ENCODE measurements at places on chromosomes 1 and 21.

- no peaks in the 10 kb centered on the region for H3K27me3 ChIP-seq
- H3K4me1 ChIP-seq = peaks cover 3% of the 10 kb centered on the region
- peaks cover 67% of the 10 kb centered on the region for H3K36me3 ChIP-seq
- DNase-seq = no peak
Measured at GRCh38 chr1:12384836-12385456, 155.1 kb downstream of the VPS13D start.

DNA sequence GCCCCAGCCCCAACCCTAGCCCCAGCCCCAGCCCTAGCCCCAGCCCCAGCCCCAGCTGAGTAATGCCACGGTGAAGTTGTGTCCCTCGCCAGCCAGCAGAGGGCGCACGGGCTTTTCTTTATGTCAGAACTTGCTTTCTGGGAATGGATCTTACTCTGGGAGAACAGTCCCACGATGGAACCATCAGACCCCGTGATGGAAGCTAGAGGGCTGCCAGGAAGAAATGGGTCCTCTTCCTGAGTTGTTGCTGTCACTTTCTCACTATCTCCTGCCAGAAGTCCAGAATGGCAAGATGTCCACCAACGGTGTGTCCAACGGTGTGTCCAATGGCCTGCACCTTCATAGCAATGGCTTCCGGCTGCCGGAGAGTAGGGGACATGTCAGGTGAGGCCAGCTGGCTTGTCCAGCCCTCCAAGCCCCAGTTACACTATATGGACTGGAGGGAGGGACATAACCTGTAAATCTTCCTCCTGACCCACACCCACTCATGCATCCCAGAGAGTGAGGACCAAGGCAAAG, 25.1 kb upstream of the TMEM222 start:
- peaks cover 66% of the 10 kb centered on the region for H3K36me3 ChIP-seq
- no peak overlapping the region for H3K4me3 ChIP-seq
- peak; percentile 57 for DNase-seq
- H3K27me3 ChIP-seq = no peaks in the 10 kb centered on the region

DNA sequence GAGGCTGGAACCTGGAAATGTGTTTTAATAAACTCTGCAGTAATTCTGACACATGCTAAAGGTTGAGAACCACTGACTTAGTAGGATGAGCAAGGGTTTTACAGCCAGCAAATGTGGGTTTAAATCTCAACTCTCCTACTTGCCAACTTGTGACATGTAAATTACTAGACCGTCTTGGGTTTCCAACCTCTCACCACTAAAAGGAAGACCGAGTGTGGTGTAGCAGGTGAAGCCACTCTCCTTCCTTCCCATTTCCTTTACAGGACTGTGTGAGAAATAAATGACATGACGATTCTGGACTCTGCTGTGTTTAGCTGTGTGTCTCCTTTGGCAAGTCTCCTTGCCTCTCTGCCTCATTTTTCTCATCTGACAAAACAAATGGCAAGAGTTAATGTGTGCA, 49.5 kb upstream of the DNAJC6 start:
- H3K27me3 ChIP-seq = no peaks in the 10 kb centered on the region
- no peak overlapping the region for H3K27ac ChIP-seq
- DNase-seq = no peak
- no peaks in the 10 kb centered on the region for H3K36me3 ChIP-seq
- H3K4me1 ChIP-seq = no peaks in the 10 kb centered on the region
- no peak overlapping the region for H3K4me3 ChIP-seq

DNA sequence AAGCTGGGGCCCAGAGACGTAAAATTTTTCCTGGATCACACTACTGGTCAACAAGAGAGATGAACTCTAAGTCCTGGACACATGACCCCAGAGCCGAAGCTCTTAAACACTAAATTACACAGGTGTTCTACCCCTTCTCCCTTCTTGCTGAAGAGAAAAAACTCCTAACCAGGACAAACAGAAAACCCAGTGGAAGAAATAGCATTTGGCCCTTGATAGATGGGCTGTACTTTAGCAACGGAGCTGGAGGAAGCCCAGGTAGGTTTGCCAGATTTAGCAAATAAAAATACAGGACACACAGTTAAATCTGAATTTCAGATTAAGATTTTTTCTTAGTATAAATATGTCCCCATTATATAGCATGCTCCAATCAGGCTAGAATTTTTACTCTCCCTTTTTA, 72.7 kb downstream of the DIRAS3 start:
- no peak overlapping the region for H3K4me3 ChIP-seq
- H3K27me3 ChIP-seq = no peaks in the 10 kb centered on the region
- DNase-seq = no peak
- H3K36me3 ChIP-seq = no peaks in the 10 kb centered on the region
- no peak overlapping the region for H3K27ac ChIP-seq
- H3K4me1 ChIP-seq = no peaks in the 10 kb centered on the region

DNA sequence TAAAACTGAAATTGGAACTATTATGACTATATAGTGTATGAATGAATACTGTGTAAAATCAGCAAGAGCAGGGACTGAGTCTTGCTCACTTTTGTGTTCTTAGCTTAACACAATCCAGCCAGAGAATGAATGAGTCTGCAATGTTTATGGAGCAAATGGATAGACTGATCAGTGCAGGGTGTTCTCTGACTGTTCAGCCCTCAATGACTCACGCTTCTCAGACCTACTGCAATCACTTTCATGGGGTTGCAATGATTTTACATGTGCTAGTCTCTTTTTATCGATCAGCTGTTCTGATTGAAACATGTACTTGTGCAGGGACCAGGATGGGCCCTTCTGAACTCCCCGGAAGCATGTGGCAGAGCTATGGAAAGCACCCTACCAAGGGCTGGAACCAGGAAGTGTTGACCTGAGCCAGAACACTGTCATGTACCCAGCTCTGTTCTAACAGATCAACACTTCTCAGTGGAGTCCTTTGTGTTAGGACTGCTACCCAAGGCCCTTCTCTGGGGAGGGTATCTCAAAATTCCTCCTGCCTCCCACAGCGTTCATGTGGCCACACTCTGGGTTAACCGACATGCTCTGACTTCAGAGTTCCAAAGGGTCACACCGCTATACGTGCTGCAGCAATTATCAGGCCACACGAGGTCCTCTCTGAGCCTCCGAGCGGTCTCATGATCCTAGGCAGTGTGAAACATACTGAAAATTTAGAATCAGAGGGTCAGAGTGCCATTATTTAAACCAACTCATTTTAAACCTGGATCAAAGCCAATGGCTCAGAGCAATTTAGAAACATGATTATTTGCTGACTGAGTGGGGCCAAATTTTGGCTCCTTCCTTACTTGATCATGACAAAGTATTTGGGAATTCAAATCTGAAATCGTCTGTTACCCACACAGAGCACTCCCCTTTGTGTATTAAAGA, 35.2 kb downstream of the GRIK1 start:
- H3K27me3 ChIP-seq = no peaks in the 10 kb centered on the region
- no peaks in the 10 kb centered on the region for H3K4me1 ChIP-seq
- DNase-seq = no peak
- H3K27ac ChIP-seq = no peak overlapping the region
- H3K36me3 ChIP-seq = no peaks in the 10 kb centered on the region

DNA sequence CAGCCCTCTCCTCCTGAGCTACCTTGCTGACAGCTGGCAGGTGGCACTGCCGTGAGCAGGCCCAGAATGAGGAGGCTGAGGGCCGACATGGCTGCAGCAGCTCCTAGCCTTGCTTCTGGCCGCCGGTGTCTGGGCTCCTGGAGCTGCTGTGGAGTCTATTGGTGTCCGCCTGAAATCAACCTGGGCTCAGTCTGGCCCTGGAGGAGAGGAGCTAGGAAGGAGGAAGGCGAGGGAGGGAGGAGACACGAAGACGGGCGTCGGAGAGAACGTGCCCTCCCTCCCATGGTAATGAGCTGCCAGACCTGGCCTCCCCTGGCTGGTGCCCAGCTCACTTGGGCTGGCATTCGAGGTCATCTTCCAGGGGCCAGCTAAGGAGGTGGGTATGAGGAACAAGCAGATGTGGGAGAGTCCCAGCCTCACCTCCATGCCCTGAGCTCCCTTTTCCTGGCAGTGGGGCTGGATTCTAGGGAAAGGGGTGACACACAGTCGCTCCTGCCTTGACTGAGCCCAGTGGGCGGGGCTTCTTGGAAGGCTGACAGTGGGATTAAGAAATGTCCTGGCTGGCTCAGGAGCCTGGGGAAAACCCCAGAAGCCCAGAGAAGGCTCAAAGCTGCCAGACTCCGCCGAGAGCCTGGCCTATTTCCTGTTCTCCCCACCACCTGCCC, at the start of gene PDZK1IP1:
PDZK1IP1 (minus strand) TSS at position 193 of the 665 bp plus-strand sequence; CDS start at position 89, 104 bp downstream.
- peaks cover 6% of the 10 kb centered on the region for H3K4me1 ChIP-seq
- H3K27ac ChIP-seq = peak within 1 kb of the TSS; percentile 83
- peak within 1 kb of the TSS; percentile 2 for H3K4me3 ChIP-seq
- H3K36me3 ChIP-seq = no peaks in the 10 kb centered on the region

DNA sequence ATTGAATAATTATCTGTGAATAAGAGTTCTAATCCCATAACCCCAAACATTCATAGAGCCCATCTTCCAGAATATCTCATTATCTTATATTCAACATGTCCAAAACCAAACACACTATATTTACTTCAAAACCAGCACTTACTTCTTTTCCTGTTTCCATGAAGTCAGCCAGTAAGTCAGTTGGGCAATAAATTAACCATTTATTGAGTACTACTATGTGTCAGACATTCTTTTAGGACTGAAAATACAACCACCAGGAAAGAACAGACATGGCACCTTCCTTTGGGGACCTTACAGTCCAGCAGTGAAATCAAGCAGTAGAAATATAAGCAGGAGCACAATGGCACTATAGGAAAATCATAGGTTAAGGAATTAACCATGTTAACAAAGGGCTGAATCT, 8.8 kb downstream of the AK5 start:
- H3K36me3 ChIP-seq = no peaks in the 10 kb centered on the region
- no peak for DNase-seq
- H3K27ac ChIP-seq = no peak overlapping the region
- H3K4me1 ChIP-seq = no peaks in the 10 kb centered on the region

DNA sequence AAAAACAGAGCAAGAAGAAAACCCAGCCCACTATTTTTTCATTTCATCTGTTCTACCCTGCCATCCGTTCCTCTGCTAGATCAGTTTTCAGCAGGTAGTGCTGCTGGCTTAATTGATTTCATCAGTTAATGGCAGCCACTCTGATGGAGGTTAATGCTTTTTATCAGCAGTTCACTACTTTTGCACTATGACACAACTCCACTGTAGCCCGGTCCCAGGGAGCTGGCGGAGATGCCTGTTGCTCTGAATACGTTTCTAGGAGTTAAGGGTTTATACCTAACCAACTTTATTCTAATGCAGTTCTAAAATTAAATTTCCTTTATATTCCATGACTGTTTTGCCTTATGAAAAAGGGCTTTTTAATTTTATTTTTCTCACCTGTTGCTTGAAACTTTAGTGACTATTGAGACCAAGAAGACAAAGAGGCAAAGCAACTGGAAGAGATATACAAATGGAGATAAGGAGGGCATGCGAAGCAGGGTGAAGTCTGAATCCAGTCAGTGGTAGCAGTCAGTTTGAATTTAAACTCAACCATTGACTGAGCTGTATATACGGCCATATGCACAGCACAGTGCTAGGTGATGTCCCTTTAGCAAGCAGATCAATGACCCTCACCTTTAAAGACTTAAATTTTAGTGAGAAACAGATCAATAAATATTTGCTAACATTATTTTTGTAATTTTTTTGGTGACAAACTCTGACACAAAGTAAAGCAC, 477.9 kb downstream of the LMO4 start:
- H3K4me3 ChIP-seq = peak overlapping the region; percentile 21
- no peaks in the 10 kb centered on the region for H3K27me3 ChIP-seq
- H3K4me1 ChIP-seq = no peaks in the 10 kb centered on the region
- H3K27ac ChIP-seq = peak overlapping the region; percentile 45
- no peak for DNase-seq

GRCh38 chr1:202162418-202163280, 2.2 kb upstream of the PTPN7 start:
- no peaks in the 10 kb centered on the region for H3K4me1 ChIP-seq
- H3K27ac ChIP-seq = no peak overlapping the region
- H3K27me3 ChIP-seq = no peaks in the 10 kb centered on the region
- DNase-seq = no peak
- H3K4me3 ChIP-seq = no peak overlapping the region
- no peaks in the 10 kb centered on the region for H3K36me3 ChIP-seq

GRCh38 chr1:31413405-31414001, 490 bp downstream of the SERINC2 start:
- peak overlapping the region; percentile 55 for H3K4me3 ChIP-seq
- no peaks in the 10 kb centered on the region for H3K36me3 ChIP-seq
- H3K4me1 ChIP-seq = no peaks in the 10 kb centered on the region
- no peaks in the 10 kb centered on the region for H3K27me3 ChIP-seq

DNA sequence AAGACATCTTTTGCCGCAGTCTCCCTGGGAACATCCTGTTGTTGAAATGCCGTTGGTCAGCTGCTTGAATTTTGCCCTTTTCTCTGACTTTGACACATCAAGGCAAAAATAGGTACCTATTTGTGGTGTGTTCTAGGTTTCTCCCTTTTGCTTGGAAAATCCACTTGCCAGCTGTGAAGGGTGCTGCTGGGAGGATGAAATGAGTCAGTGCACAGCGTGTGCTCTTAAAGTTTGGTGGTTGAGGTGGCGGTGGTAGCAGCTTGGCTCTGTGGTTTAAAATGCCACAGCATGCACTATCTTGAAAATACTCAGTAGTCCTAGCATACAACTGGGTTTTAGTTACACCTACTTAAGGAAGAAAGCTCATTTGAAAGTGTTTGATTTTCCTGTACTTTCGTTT, 183.8 kb downstream of the DHRS3 start:
- peaks cover 8% of the 10 kb centered on the region for H3K36me3 ChIP-seq
- peak overlapping the region; percentile 83 for H3K27ac ChIP-seq
- H3K4me3 ChIP-seq = no peak overlapping the region
- DNase-seq = no peak

GRCh38 chr21:22280851-22281250, 1282.6 kb downstream of the NCAM2 start:
- no peak for DNase-seq
- H3K36me3 ChIP-seq = no peaks in the 10 kb centered on the region
- H3K4me3 ChIP-seq = no peak overlapping the region
- no peaks in the 10 kb centered on the region for H3K27me3 ChIP-seq
- no peaks in the 10 kb centered on the region for H3K4me1 ChIP-seq

GRCh38 chr1:26450908-26451307, 18.8 kb downstream of the DHDDS start:
- no peaks in the 10 kb centered on the region for H3K4me1 ChIP-seq
- no peak overlapping the region for H3K27ac ChIP-seq
- H3K27me3 ChIP-seq = no peaks in the 10 kb centered on the region
- no peak overlapping the region for H3K4me3 ChIP-seq

DNA sequence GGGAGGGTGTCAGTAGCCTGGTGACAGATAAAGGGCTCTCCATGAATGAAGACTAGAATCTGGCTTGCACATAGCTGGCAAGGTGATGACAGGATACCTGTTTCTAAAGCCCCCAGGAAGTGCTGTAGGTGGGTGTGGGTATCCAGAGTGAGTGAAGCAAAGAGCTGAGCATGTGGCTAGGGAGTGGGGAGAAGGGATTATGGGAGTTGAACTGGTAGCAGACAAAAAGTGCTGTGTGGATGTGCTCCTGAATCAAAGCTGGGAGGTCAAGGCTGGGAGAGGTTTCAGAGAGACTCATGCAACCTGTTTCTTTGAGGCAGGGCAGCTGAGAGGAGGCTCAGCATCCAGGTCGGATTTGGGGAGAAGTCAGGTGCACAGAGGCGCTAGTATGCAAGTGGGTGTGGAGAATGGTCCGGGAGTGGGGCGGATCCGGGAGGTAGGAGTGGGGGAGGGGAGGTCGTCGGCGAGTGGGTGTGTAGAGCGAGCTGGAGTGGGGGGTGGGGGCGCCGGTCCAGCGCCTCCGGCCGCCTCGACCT, 600 bp downstream of the ASTN1 start:
- H3K4me1 ChIP-seq = peaks cover 11% of the 10 kb centered on the region
- H3K27ac ChIP-seq = no peak overlapping the region
- no peaks in the 10 kb centered on the region for H3K36me3 ChIP-seq
